ENCODE measurements at places on chromosomes 12 and 14.

- DNase-seq = no peak
Observed at GRCh38 chr12:83758888-83759631, 1072.4 kb downstream of the TMTC2 start.

GRCh38 chr14:96408608-96409007 is 16.7 kb downstream of the AK7 start:
- DNase-seq = no peak

DNA sequence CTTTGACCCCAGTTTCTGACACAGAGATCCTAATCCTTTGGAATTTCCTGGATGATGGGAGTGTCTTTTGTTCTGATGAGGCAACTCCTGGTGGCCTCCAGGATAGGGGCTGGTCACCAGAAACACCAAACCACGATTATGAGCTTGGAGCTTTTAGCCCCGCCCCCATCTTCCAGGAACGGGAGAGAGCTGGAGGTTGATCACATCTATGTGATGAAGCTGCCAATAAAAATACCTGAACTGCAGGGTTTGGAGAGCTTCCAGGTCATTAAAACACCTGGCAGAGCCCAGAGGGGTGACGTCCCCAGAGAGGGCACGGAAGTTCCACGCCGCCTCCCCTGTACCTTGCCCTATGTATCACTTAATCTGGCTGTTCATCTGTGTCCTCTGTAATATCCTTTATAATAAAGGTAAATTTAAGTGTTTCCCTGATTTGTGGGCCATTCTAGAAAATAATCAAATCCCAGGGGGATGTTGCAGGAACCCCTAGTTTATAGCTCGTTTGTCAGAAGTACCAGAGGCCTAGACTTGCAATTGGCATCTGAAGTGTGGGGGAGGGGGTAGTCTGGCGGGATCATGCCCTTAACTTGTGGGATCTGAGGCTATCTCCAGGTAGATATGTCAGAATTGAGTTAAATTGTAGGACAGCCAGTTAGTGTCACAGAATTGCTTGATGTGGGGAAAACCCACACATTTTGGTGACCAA is 21.2 kb downstream of the APPL2 start:
- DNase-seq = peak; percentile 30

DNA sequence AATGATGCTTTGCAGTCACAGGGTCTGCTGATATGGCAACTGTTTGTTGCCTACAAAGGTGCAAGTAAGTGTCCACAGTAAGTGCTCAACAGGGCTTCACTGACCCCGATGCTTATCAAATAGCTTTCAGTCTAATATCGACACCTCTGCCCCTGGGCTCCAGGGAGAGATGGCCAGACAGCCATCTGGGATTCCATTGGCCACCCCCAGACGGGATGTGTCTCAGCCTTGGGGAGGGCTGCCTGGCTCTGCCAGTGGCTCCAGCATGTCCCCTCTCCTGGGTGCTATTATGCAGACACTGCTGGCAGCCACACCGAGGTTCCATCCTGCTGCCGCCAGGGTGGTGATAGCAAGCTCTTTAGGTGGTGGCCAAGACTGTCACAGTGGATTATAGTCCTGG is 57.4 kb downstream of the DGLUCY start:
- DNase-seq = no peak

- no peak for DNase-seq
Observed at GRCh38 chr12:131458931-131459772, 251.7 kb upstream of the SFSWAP start.

GRCh38 chr14:101953151-101953550 is 11.2 kb upstream of the DYNC1H1 start:
- DNase-seq = no peak

GRCh38 chr14:71414631-71415403 is 507.6 kb downstream of the PCNX1 start:
- no peak for DNase-seq

DNA sequence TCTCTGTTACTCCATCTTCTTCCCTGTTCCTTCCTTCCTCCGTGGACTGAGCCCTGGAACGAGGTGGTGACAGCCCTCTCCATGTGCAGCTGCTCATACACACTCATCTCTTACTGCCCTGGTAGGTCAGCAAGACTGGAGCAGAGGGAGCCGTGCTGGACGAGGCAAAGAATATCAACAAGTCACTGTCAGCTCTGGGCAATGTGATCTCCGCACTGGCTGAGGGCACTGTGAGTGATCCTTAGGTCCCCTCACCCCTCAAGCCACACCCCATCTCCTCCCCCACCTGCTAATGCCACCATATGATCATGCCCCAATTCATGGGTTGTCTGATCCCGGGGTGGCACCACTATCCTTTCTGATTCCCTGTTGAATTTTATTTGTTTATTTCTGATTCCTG is 19.0 kb downstream of the KIF5A start:
- no peak for DNase-seq

GRCh38 chr14:51613416-51613815 is 38.3 kb upstream of the FRMD6 start:
- DNase-seq = no peak

GRCh38 chr14:97773598-97773997 is 976.4 kb downstream of the VRK1 start:
- no peak for DNase-seq

GRCh38 chr14:30444451-30444850 is 114.5 kb upstream of the G2E3 start:
- DNase-seq = no peak

DNA sequence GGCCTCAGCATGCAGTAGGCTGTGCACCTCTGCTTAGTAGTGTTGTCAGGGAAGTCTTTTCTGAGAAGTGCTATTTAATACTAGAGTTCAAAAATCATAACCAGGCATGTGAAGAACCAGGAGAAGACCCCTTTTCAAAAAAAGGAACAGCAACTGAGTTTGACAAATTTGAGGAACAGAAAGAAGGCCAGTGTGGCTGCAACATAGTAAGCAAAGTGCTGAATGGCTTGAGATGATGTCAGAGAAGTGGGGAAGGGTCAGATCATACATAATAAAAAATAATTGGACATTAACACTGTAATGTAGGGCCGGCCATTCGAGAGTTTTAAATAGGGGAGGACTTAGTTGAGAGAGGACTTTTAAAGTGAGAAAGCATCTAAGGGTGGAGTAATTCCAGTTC is 11.1 kb upstream of the CNTN1 start:
- DNase-seq = no peak

Data from dermis microvascular lymphatic vessel endothelial cell (primary cell).